ENCODE measurements at places on chromosomes 3 and 15.
A peak's percentile ranks its signal among the peaks of the same experiment; 100 is the strongest.

- no peak for DNase-seq
These were observed 304.4 kb downstream of the KBTBD8 start for GRCh38 chr3:67302489-67302888.

- no peak for DNase-seq
These were observed 4.6 kb downstream of the FSIP1 start for GRCh38 chr15:39778021-39778420.

DNA sequence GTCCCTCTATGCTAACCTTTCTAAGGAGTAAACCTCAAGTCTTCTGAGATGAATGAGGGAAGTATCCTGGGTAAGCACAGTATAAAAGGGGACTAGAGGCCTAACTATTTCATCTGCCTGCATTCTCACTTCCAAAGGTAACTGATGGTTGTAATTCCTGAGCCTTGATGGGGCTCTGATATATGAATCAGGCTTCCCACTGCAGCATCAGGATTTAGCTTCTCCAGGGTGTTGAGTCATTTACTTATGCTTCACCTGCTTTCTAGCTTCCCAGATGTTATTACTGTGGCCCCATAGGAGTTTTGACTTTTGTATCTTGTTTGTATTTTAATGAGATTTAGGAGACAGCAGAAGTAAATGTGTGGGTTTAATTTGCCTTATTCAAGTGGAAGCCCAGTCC lies 207.3 kb upstream of the EIF1B start:
- no peak for DNase-seq

GRCh38 chr3:133970339-133970738 lies 59.4 kb downstream of the SLCO2A1 start:
- no peak for DNase-seq

- DNase-seq, result no peak
These were observed 12.5 kb downstream of the MRPS25 start for GRCh38 chr3:15052335-15053242.

- DNase-seq, result peak; percentile 93
These were observed at the start of gene TRIM59 for GRCh38 chr3:160449636-160450598. Gene TRIM59, minus strand, starts transcription at chr3:160449786. Its CDS starts 10,603 bp downstream, at chr3:160439183.

All from stimulated activated CD8-positive, alpha-beta memory T cell treated with anti-CD3 and anti-CD28 coated beads, Interleukin-2, amount 100 ng/mL, for 1 hour (primary cell).